ENCODE measurements at places on chromosomes 4 and X.

GRCh38 chr4:165474784-165475705 is 96.2 kb downstream of the CPE start:
- DNase-seq: no peak

GRCh38 chrX:69068301-69069085 is 96.8 kb downstream of the PJA1 start:
- DNase-seq: no peak

GRCh38 chr4:83217721-83218522 is 66.7 kb downstream of the COQ2 start:
- DNase-seq: peak; percentile 26

- no peak for DNase-seq
Observed at GRCh38 chr4:89929425-89930159, 34.9 kb downstream of the MMRN1 start.

- no peak for DNase-seq
Observed at GRCh38 chrX:150192816-150193215, 170.3 kb upstream of the MAMLD1 start.

GRCh38 chr4:44927399-44928380 is 201.3 kb upstream of the GNPDA2 start:
- peak; percentile 39 for DNase-seq

GRCh38 chr4:105236916-105237311 is 90.2 kb downstream of the TET2 start:
- DNase-seq: no peak
